ENCODE measurements at places on chromosomes 16 and 17. TPM values are rescaled to one million over a fixed set of nuclear protein-coding genes. Genes with fewer than 3 reads are reported as not detected.

Gene FOXL1
- under 0.01 TPM for total RNA-seq

- DNase-seq: no peak
- peak overlapping the region; percentile 18 for H3K4me3 ChIP-seq
- peaks cover 18% of the 10 kb centered on the region for H3K4me1 ChIP-seq
- H3K27ac ChIP-seq: peak overlapping the region; percentile 88
Observed at GRCh38 chr17:34255381-34255732, 272 bp downstream of the CCL2 start.

Gene RNF166
- 21.0 TPM for total RNA-seq

Gene CCL4L2
- total RNA-seq: not detected

Gene KRT12
- total RNA-seq: not detected

- no peaks in the 10 kb centered on the region for H3K36me3 ChIP-seq
- no peaks in the 10 kb centered on the region for H3K4me1 ChIP-seq
- H3K27ac ChIP-seq: no peak overlapping the region
- no peaks in the 10 kb centered on the region for H3K27me3 ChIP-seq
- no peak for DNase-seq
Observed at GRCh38 chr16:57876210-57876609, 73.9 kb upstream of the KIFC3 start.

DNA sequence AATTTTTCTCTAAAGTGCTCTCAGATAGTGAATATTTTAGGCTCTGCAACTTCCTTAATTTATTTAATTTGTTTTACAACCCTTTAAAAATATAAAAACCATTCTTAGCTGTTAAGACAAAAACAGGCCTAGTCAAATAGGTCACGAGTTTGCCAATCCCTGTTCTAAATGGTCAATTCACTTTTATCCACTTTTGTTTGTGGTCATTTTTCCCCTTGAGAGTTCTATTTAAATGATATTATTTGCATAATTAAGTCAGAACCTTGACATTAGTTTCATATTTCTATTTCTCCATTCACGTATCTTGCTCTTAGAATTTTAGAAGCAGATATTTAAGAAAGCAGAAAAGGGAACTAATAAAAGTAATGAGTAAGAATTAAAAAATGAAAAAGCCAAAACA lies 4.0 kb downstream of the AMFR start:
- H3K4me1 ChIP-seq: no peaks in the 10 kb centered on the region
- no peak for DNase-seq
- H3K4me3 ChIP-seq: no peak overlapping the region

DNA sequence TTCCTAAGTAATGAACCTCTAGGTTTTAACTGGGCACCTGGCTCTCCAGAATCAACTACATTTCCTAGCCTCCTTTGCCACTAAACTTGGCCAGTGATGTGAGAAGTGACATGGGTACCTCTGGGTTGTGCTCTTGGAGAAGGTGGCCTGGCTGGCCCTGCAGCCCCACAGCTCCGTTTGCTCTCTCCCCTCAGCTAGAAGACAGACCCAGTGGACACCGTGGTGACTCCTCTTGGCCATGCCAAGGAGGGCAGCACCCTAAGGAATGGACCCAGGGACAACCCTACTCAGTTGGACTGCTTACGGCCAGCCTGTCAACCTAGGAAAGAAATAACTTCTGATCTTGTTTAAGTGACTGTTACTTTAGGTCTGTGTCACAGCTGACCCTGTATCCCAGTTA lies 151.4 kb downstream of the TMEM132E start:
- H3K4me3 ChIP-seq: no peak overlapping the region
- no peak overlapping the region for H3K27ac ChIP-seq
- no peaks in the 10 kb centered on the region for H3K36me3 ChIP-seq
- no peaks in the 10 kb centered on the region for H3K4me1 ChIP-seq
- H3K27me3 ChIP-seq: no peaks in the 10 kb centered on the region

DNA sequence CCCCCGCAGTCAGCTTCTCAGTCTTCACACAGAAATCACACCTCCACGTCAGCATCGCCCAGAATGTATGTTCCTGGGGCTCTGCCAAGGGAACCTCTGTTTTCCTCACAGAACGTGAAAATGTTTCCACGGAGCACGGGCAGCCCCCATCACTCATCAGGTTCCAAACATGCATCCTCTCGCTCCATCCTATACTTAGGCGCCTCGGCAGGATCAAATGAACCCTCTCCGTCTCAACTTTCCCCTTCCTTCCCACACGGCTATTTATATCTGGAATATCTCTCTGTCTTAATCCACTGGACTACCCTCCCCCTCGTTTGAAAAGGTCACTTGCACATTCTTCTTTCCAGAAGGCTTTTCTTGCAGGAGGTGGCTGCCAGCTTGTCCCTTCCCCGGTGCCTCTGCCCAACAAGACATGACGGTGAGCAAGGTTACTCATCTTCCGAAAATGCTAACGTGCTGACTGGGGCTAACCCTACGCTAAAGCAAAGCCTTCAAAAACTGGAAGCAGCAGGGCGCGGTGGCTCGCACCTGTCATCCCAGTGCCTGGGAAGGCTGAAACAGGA lies 21.6 kb downstream of the NXN start:
- H3K27me3 ChIP-seq: no peaks in the 10 kb centered on the region
- peaks cover 8% of the 10 kb centered on the region for H3K4me1 ChIP-seq
- peak overlapping the region; percentile 77 for H3K27ac ChIP-seq
- H3K36me3 ChIP-seq: no peaks in the 10 kb centered on the region

Gene ANKS3
- 51.7 TPM for total RNA-seq

DNA sequence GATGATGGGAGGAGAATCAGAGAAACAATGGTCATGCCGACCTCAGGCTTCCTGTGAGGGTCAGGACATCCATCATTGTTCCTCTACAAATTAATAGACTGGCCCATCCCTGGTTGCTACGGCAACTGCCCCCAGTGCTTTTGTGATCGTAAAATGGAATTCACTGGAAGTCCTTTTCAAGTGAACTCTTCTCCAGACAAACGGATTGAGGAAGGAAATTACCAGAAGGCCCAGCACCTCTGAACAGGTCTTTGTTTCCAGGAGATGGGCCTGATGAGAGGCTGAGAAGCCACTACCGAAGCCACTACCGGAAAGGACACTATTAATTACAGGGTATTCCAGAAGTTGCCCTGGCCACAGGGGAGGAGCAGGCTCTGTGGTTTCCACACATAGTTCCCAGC lies 126.0 kb downstream of the MGAT5B start:
- H3K27ac ChIP-seq: no peak overlapping the region
- H3K4me3 ChIP-seq: no peak overlapping the region
- no peak for DNase-seq
- H3K27me3 ChIP-seq: no peaks in the 10 kb centered on the region

DNA sequence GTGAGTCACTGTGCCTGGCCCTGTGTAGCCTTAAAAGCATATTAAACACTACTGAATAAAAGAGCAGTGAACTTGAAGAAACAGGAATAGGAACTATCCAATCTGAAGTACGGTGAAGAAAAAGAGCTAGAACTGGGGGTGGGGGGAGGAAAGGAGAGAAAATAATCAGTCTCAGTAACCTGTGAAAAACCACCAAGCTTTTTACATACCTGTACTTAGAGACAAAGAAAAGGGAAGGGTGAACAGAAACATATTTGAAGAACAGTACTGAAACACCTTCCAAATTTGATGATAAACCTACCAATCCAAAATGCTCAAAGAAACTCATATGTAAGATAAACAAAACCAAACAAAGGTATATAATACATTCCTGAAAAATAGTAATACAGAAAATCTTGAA lies 77.5 kb downstream of the USP32 start:
- H3K36me3 ChIP-seq: no peaks in the 10 kb centered on the region
- no peak overlapping the region for H3K4me3 ChIP-seq
- H3K27ac ChIP-seq: no peak overlapping the region
- no peak for DNase-seq
- no peaks in the 10 kb centered on the region for H3K4me1 ChIP-seq

Gene CWC25
- 21.8 TPM for total RNA-seq

Gene LRRC46
- 0.51 TPM for total RNA-seq

DNA sequence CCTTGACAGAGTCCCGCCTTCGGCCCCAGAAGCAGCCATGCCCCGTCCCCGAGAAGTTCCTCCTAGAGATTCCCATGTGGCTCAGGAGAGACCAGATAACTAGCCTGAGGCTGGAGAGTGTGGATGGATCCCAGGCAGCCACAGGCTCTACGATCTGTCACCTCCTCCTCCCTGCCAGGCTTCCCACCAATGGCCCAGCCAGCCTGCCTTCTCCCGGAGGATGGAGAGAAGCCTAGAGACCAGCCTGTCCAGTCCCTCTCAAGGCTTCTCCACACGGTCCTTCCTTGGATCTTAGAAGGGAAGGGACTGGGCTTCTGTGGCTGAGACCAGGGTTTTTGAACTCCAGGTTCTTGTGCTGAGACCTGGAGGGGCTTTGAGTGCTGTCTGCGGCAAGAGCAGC lies 1.6 kb upstream of the SMTNL2 start:
- DNase-seq: no peak
- H3K36me3 ChIP-seq: no peaks in the 10 kb centered on the region
- H3K4me3 ChIP-seq: no peak overlapping the region
- H3K27ac ChIP-seq: no peak overlapping the region

- no peak overlapping the region for H3K4me3 ChIP-seq
- no peak for DNase-seq
Observed at GRCh38 chr17:31535581-31535981, 144.1 kb downstream of the RAB11FIP4 start.

- no peaks in the 10 kb centered on the region for H3K36me3 ChIP-seq
- no peak overlapping the region for H3K4me3 ChIP-seq
- H3K4me1 ChIP-seq: no peaks in the 10 kb centered on the region
- no peaks in the 10 kb centered on the region for H3K27me3 ChIP-seq
Observed at GRCh38 chr16:9703731-9704130, 478.5 kb downstream of the GRIN2A start.

- H3K27me3 ChIP-seq: no peaks in the 10 kb centered on the region
- no peaks in the 10 kb centered on the region for H3K36me3 ChIP-seq
- DNase-seq: no peak
- no peak overlapping the region for H3K27ac ChIP-seq
Observed at GRCh38 chr17:79168486-79169055, 93.9 kb downstream of the ENGASE start.

Gene ZPBP2
- not detected for total RNA-seq

DNA sequence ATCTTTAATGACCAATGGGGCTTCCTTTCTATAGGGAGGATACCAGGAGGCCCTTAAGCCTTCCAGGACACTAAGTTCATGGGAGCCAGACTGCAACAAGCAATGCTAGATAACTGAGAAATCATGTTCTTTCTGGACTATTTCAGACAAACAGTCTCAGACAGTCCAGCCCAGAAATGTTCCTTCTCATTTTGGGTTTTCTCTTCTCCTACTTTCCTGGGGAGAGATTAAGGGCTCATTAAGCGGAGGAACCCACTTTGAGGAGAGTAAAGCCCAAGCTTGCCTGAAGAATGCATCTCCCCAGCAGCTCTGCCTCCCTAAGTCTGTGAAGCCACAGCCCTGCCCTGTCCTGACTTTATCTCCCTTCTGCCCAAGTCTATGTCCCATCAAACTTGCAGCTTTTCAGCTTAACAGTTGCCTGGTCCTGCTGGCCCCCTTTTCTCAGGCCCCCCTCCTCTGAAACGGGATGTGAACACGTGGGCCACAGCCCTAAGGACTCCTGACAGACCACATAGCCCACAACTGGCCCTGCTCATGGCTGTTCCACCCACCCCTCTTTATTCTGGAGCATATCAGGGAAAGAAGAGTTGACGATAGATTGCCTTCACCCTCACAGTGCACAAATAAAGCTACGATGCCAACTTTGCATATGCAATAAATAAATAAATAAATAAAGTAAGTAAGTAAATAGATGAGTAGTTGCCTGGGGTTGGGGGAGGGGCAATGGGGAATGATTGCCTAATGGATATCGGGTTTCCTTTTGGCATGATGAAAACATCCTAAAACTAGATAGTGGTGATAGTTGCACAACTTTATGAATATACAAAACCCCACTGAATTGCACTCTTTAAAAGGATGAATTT lies 111.0 kb downstream of the N4BP1 start:
- H3K4me1 ChIP-seq: no peaks in the 10 kb centered on the region
- H3K27ac ChIP-seq: peak overlapping the region; percentile 66
- H3K36me3 ChIP-seq: no peaks in the 10 kb centered on the region
- no peak overlapping the region for H3K4me3 ChIP-seq
- no peaks in the 10 kb centered on the region for H3K27me3 ChIP-seq

DNA sequence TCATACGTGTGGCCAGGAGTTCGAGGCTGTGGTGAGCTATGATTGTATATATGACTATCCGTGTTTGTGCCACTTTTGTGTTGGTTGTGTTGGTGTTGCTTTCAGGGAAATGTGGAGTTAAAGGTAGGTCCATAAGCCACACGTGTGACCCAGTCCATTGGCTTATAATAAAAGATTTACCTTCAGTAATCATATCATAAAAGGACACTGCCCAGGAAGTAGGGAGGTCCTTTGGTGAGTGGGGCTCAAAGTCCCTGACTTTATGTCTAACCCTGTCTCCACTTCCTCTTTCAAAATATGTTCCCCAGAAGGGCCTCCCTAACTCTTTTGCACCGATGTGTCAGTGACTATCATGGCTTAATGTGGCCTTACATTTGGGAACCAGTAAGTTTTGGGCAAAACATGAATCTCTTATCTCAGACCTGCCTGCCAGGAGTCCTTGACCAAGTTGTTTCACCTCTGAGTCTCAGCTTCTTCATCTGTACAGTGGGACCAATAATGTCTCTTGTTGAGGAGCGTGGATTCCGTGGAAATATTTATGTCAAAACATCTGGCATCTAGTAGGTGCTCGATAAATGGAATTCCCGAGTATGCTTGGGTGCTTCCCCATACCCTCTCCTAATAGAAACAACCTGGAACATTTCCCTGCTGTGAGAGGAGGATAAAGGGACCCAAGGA lies 4.8 kb downstream of the TNP2 start:
- no peaks in the 10 kb centered on the region for H3K4me1 ChIP-seq
- H3K4me3 ChIP-seq: no peak overlapping the region
- DNase-seq: no peak
- no peaks in the 10 kb centered on the region for H3K36me3 ChIP-seq

DNA sequence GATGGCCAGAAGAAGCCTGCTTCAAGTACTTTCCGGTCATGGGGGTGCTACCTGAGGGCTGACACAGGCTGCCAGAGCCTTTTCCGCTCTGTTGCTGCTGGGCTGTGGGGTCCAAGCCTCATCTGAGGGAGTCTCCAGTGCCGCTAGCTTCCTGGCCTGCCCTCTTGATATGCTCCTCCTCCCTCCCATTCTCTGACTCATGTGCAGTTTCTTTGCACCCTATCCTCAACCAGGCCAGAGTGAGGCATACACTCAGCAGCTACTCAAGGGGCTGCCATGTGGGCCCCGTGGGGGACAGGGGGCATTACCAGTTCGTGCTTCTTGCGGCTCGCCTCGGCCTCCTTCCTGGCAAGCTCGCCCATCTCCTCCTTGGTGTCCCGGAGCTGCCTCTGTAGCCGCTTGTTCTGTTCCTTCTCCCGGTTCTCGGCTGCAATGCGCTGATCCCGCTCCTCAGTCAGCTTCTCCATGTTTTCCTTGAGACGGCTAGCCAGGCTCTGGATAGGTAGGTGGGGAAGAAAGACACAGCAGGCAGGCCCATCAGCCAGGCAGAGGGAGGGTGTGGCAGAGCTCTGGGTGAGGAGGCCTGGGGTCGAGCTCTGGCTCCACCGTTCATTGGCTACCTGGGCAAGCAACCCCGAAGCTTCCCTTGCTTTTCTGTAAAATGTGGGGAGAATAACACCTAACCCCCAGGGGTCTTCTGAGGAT lies 43.8 kb downstream of the PIPOX start:
- no peaks in the 10 kb centered on the region for H3K36me3 ChIP-seq
- no peak overlapping the region for H3K4me3 ChIP-seq
- no peaks in the 10 kb centered on the region for H3K27me3 ChIP-seq
- H3K4me1 ChIP-seq: no peaks in the 10 kb centered on the region
- H3K27ac ChIP-seq: no peak overlapping the region
- DNase-seq: no peak
